AG09309 (cell line): ENCODE measurements at places on chromosomes 13 and 19.

DNA sequence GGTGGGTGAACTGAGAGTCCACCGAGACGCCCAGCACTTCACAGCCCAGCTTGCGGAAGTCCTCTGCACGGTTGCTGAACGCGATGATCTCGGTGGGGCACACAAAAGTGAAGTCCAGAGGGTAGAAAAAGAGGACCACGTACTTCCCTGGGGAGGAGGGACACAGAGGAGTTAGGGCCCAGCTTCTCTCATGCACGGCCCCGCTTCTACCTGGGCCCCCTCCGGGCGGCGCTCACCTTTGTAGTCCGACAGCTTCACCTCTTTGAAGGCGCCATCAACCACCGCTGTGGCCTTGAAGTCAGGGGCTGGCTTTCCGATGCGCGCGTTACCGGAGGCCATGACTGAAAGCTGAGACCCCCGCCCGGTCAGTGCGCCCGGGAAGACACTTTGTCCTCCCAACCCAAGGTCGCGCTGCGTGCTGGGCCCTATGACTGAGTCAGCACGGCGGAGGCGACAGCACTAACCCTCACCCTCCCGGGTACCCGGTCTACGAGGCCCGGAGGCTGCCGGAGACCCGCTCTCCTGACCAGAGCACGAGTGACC, 606 bp downstream of the PRDX2 start:
- no peak for DNase-seq

DNA sequence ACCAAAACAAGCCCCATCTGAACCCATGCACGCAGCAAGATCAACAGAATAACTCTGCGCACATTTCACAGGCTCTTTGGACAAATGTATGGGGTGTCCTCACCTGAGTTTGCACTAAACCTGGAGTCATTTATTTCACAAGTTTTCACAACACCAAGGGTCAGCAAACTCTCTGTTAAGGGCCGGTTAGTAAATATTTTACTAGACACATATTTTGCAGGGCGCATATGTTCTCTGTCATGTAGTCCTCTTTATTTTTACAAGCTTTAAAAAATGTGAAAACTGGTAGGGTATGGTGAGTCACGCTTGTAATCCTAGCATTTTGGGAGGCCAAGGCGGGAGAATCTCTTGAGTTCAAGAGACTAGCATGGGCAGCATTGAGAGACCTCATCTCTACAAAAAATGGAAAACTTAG, 45.5 kb upstream of the DPRX start:
- no peak for DNase-seq

- DNase-seq: no peak
Observed at GRCh38 chr13:113302986-113303385, 5.9 kb downstream of the LAMP1 start.

DNA sequence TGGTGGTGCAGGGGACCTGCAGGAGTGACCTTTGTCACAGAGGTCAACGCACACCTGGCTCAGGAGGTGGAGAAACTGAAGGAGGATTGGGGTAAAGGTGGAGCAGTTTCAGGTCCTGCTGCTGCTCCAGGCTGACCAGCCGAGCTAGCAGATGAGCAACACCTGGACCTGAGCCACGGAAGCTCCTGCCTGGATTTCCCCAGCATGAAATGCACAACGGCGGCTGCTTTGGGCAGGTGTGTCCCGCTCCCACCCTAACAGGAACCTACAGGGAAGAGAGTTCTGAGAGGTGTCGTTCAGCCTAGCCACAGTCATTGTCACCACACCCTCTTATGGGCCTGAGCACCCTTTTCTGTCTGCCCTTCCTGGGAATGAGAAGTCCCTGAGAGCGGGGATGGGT, 15.7 kb upstream of the CD177 start:
- DNase-seq: no peak

DNA sequence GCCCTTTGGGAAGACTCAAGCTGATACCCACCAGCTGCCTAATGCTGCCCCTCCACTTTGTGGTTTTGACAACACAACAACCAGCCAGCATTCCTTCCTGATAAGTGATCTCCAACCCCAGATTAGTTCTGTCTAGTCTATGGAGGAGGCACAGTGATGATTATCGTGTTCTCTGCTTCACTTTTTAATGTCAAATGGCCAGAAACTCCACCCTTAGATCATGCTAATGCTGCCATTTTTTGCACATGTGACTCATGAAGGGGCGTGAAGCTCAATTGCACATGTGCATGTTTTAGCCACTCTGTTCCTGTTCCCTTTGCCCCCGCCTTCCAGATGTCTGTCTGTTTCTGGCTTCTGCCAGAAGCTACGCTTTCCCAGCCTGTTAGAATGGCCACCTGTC, 199.8 kb downstream of the COG6 start:
- no peak for DNase-seq

- DNase-seq: no peak
Observed at GRCh38 chr19:54704928-54705327, 19.3 kb upstream of the KIR3DL3 start.

DNA sequence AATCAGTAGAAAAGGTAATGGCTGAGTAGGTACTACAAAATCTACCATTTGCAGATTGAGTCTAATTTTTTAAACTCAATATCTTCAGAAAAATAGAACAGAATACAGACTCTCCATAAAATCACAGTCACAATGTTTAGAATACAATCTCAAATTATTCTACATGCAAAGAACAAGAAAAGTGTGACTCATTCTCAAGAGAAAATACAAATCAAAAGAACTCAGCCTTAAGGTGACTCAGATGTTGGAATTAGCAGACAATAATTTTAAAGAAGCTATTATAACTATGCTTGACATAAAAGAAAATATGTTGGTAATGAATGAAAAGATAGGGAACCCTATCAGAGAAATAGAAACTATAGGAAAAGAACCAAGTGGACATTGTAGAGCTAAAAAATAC, 78.9 kb downstream of the RXFP2 start:
- DNase-seq: no peak

GRCh38 chr19:48881741-48882657, 9.8 kb downstream of the PPP1R15A start:
- no peak for DNase-seq
